Activated CD8-positive, alpha-beta memory T cell treated with anti-CD3 and anti-CD28 coated beads for 24 hours (primary cell): ENCODE measurements at places on chromosomes 3 and 15.

DNA sequence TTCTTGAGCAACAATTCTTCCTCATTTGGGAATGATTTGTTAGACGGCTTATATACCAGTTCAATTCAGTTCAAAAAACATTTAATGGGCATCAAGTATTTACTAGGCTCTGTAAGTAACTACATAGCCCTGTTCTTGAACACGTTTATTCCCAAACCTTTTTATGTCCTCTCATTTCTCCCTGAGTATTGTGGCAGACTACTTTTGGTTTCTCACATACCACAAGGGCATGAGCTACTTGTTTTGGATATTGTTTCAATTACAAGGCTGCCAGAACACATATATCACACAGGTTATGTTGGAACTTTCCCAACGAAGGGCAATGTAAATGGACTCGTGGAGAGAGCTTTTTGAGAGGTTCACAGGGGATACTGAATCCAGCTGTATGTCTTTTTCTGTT is 363.8 kb upstream of the NAALADL2 start:
- no peak for DNase-seq

DNA sequence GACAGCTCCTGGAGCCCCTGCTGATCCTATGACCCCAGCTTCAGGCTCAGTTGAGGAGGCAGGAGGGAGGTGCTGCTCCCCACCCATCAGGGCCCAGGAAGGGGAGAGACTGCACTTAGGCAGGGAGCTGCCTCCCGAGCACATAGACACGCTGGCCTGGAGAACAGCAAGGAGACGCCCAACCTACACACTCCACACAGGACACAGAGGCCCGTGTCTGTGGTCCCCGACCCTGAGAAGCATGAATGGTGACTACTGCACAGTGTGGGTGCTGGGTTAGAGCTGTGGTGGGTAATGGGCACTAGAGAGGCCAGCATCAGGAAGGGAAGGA is 1.1 kb upstream of the HHATL start:
- no peak for DNase-seq

DNA sequence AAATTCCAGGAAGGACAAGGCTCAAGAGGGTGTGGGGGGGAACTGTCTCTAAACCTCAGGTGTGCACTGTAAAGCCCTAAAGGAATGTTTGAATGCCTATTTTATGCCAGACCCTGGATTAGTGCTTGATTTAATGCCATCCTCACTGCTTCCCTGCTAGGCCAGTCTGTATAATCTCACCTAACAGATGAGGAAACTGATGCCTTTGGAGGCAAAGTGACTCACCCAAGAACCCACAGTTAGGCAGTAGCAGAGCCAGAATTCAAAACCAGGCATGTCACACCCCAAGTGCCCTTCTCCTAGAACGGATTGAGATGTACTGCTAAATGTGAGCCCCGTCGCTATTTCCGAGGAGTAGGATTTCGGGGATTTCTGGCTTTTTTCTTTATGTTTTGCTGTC is 7.8 kb downstream of the CAMK1 start:
- no peak for DNase-seq

DNA sequence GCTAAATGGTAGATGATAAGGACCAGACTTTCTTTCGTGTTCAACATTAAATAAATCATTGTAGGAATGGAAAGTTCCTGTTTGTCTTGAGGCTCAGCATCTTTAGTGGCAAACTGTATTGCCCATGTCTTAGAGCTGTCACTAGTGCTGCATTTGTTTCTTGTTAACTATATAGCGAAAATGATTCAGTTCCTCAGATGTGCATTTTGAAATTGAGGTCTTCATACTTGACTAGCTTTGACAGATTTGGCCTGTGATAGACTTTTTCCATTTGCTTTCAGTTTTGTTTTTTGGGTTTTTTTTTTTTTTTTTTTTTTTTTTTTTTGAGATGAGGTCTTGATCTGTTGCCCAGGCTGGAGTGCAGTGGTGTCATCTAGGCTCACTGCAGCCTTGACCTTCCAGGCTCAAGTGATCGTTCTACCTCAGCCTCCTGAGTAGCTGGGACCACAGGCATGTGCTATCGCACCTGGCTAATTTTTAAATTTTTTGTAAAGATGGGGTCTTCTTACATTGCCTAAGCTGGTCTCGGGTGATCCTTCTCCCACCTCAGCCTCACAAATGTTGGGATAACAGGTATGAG is 9.5 kb upstream of the RPLP1 start:
- DNase-seq: no peak

DNA sequence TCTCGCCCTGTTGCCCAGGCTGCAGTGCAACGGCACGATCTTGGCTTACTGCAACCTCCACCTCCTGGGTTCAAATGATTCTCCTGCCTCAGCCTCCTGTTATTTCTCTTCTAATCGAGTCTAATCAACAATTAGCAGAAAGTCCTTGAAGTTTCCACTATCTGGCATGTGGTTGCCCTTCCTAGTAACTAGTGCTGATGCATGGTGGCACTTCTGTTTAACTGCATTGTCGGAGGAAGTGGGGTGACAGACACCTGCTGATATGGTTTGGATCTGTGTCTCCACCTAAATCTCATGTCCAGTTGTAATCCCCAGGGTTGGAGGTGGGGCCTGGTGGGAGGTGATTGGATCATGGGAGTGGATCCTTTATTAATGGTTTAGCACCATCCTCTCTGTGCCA is 9.2 kb downstream of the CRTAP start:
- DNase-seq: no peak

DNA sequence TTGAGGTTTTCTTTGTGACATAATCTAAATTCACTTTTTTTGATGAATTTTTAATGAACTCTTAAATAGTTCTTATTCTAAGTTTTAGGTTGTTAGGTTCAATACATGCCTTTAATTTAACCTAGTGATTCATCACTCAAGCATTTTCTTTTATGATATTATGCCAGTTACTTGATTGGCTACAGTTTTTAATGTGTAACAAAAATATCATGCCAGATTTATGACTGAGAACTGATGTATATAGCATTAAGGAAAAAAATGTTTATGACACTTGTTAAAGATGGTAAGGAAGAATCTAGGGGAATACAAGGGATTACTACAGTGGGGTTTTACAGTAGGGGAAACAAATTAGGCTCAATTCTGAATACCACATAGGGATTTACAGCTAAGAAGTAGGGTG is 103.1 kb downstream of the VGLL3 start:
- no peak for DNase-seq

DNA sequence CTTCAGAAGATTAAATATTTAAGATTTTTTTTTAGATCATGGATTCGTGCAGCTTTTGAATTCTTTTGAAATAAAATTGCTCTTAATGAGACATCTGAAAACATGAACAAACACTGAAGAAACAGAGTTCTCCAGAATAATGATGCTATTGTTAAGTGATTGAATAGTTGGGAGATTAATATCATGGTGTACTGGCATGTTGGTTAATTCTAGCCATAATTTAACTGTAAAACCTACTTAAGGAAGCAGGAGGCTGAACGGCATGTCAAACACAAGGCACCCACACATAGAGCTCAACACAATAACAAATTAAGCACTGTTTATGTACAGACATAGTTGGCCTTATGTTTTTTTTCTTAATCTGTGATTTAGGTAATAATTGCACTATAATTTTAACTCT is 185.6 kb downstream of the RBMS3 start:
- no peak for DNase-seq

- no peak for DNase-seq
Measured at GRCh38 chr15:98684436-98684835, 36.1 kb downstream of the IGF1R start.

GRCh38 chr15:40451527-40452158 is 10.9 kb downstream of the BAHD1 start:
- no peak for DNase-seq

GRCh38 chr3:8775181-8775580 is 5.8 kb upstream of the OXTR start:
- no peak for DNase-seq

- DNase-seq: peak; percentile 95
Measured at GRCh38 chr15:40857601-40858341, 13.9 kb downstream of the SPINT1 start.

- DNase-seq: no peak
Measured at GRCh38 chr3:129398803-129399144, 29.7 kb downstream of the EFCAB12 start.

DNA sequence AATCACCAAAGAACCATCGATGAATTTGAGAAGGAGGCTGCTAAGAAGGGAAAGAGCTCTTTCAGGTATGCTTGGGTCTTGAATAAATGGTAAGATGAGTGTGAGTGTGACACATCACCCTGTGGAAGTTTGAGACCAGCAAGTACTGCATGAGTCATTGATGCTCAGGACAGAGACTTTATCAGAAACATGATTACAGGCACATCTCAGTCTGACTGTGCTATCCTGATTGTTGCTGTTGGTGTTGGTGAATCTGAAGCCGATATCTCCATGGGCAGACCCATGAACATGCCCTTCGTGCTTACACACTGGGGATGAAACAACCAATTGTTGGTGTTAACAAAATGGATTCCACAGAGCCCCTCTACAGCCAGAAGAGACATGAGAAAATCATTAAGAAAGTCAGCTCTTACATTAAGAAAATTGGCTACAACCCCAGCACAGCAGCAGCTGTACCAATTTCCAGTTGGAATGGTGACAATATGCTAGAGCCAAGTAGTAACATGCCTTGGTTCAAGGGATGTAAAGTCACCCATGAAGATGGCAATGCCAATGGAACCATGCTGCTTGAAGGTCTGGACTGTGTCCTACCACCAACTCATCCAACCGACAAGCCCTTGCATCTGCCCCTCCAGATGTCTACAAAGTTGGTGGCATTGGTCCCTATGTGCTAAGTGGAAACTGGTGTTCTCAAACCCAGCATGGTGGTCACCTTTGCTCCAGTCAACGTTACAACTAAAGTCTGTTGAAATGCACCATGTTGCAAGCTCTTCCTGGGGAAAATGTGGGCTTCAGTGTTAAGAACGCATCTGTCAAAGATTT is 20.5 kb downstream of the TM4SF4 start:
- no peak for DNase-seq

GRCh38 chr3:72447059-72447946 is 400.9 kb downstream of the SHQ1 start:
- peak; percentile 96 for DNase-seq

- no peak for DNase-seq
Measured at GRCh38 chr15:48862705-48863104, 15.2 kb upstream of the EID1 start.
